Mesothelial cell of epicardium (in vitro differentiated cells): ENCODE measurements at places on chromosomes 4 and X.

GRCh38 chrX:103187953-103188475 lies 26.9 kb upstream of the BEX4 start:
- no peaks in the 10 kb centered on the region for H3K36me3 ChIP-seq
- no peak for DNase-seq
- H3K4me3 ChIP-seq, result no peak overlapping the region

GRCh38 chrX:43456063-43456462 lies 200.0 kb upstream of the MAOA start:
- H3K4me3 ChIP-seq, result no peak overlapping the region
- no peaks in the 10 kb centered on the region for H3K4me1 ChIP-seq
- H3K27ac ChIP-seq, result no peak overlapping the region
- peaks cover 3% of the 10 kb centered on the region for H3K36me3 ChIP-seq
- no peaks in the 10 kb centered on the region for H3K27me3 ChIP-seq
- no peak for DNase-seq

- no peak overlapping the region for H3K27ac ChIP-seq
- H3K4me1 ChIP-seq, result peaks cover 4% of the 10 kb centered on the region
- H3K27me3 ChIP-seq, result no peaks in the 10 kb centered on the region
- peaks cover 3% of the 10 kb centered on the region for H3K36me3 ChIP-seq
- H3K4me3 ChIP-seq, result no peak overlapping the region
- DNase-seq, result no peak
These were observed 45.8 kb downstream of the SLC39A8 start for GRCh38 chr4:102299354-102300107.

DNA sequence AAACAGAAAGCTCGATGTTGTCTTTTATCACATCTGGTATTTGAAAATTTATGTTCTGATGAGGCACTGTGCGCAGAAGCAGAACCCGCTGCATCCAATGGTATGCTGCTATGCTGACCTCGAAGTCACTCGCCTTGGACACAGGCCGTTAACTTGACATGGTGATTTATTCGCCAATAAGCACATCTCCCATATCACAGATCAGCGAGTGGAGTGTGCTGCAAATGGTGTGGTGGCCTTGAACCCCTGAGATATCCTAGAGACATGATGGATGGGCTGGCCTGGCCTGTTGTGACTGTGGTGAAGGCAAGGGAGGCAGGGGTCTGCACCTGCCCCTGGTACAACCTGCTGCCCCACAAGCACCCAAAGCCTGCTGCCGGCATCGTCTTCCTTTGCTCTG lies 175.4 kb upstream of the FRG1 start:
- no peak for DNase-seq
- H3K27ac ChIP-seq, result no peak overlapping the region
- H3K27me3 ChIP-seq, result no peaks in the 10 kb centered on the region
- no peak overlapping the region for H3K4me3 ChIP-seq
- H3K36me3 ChIP-seq, result peaks cover 2% of the 10 kb centered on the region

- H3K4me1 ChIP-seq, result peaks cover 9% of the 10 kb centered on the region
- H3K27ac ChIP-seq, result no peak overlapping the region
- no peak for DNase-seq
- H3K4me3 ChIP-seq, result no peak overlapping the region
These were observed 671.7 kb upstream of the NR3C2 start for GRCh38 chr4:149113804-149114430.

DNA sequence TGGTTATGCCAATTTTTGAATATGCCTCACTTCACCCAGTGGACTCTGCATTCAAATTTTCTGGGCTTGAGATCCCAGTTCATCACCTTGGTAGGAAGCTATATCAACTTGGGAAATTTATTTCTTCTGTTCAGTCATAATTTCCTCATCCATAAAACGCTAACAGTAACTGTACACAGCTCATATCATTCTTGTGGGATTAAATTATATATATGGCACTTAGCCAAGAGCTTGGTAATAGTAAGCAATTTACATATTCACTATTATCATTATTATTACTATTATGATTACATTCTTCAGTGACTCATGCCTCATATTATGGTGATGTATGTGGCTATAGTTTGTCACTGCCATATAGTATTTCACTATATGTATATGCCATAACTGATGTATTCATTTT lies 177.6 kb downstream of the CPE start:
- H3K27ac ChIP-seq, result no peak overlapping the region
- no peaks in the 10 kb centered on the region for H3K36me3 ChIP-seq
- peaks cover 4% of the 10 kb centered on the region for H3K4me1 ChIP-seq
- H3K27me3 ChIP-seq, result no peaks in the 10 kb centered on the region
- no peak for DNase-seq

DNA sequence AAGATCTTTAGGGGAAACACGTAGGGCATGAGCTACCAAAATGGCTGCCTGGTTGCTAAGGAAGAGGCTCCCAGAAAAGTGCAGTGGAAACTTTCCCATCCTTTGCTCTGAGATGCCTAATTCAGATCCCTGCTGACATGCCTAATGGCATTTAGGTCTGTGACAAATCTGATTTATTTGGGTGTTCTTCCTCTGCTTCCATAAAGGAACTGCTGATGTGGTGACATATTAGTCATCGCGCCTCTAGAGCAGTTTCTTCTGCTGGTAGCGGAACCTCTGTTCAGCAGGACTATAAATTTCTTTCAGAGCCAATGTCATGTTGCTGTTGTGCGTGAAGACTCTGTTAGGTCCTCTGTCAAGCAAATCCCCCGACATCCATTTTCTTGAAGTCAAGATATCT lies 310.0 kb downstream of the PDHA2 start:
- H3K4me1 ChIP-seq, result peaks cover 13% of the 10 kb centered on the region
- peak overlapping the region; percentile 42 for H3K4me3 ChIP-seq
- peak overlapping the region; percentile 64 for H3K27ac ChIP-seq

DNA sequence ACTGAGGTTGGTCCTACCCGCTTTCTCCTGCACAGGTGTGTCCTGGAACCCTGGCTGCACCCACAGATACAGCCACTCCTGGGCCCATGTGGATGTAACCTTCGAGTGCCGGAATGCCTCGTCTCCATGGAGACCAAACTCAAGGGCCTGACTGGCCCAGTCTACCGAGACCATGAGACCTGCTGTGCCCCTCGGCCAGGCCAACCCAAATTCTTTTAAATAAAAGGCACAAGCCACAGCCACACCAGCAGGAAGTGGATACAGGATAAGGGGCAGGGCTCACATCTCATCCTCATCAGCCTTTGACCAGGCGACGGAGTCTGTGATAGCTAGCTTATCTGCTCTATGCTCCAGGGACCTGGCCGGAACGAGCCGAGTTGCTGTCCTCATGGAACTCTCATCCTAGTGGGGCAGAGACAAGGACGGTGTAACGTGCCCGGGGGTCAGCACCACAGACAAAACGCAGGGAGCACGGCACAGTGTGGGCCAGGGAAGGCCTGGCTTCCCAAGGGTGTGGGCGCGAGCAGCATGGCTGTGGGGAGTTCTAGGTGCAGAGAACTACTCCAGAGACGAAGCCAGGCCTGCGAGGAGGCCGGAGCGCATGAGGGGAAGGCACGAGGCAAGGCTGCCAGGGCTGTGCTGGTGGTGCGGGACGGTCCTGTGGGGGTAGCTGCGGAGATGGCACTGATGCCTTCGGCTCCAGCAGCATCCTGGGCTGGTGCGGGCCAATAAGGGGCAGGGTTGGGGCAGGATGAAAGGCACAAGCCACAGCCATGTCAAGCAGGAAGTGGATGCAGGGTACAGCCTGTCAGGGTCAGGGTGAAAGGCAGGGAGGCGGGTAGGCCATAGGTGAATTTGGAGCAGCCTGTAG lies 22.7 kb downstream of the NOP14 start:
- no peak overlapping the region for H3K27ac ChIP-seq
- no peaks in the 10 kb centered on the region for H3K27me3 ChIP-seq
- peaks cover 22% of the 10 kb centered on the region for H3K36me3 ChIP-seq
- peak; percentile 16 for DNase-seq

DNA sequence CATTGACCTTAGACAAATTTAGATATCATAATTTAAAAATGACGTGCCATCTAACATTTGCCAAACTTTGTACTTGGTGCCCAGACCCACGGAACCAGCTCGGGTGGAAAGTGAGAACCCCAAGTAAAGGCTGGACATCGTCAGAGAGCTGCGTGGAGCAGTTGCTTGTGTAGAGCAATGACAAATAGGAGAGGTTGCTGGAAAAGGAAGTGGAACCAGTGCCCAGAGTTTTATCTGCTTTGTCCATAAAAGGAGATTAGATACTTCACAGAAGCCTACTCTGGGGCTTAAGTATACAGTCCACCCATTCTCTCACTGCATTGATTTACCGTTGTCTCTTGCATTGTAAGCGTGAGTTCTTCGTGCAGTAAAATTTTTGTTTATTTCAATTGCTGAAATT lies 5.4 kb upstream of the TBC1D1 start:
- no peak for DNase-seq
- peaks cover 63% of the 10 kb centered on the region for H3K27me3 ChIP-seq
- no peaks in the 10 kb centered on the region for H3K36me3 ChIP-seq
- no peak overlapping the region for H3K27ac ChIP-seq

GRCh38 chr4:42786350-42787078 lies 106.0 kb upstream of the GRXCR1 start:
- no peak overlapping the region for H3K27ac ChIP-seq
- no peaks in the 10 kb centered on the region for H3K4me1 ChIP-seq
- DNase-seq, result no peak
- no peaks in the 10 kb centered on the region for H3K36me3 ChIP-seq
- H3K4me3 ChIP-seq, result no peak overlapping the region

- H3K4me1 ChIP-seq, result peaks cover 25% of the 10 kb centered on the region
- H3K27me3 ChIP-seq, result no peaks in the 10 kb centered on the region
- H3K36me3 ChIP-seq, result no peaks in the 10 kb centered on the region
- DNase-seq, result no peak
- H3K27ac ChIP-seq, result no peak overlapping the region
These were observed 61.4 kb downstream of the AGA start for GRCh38 chr4:177380730-177381287.

DNA sequence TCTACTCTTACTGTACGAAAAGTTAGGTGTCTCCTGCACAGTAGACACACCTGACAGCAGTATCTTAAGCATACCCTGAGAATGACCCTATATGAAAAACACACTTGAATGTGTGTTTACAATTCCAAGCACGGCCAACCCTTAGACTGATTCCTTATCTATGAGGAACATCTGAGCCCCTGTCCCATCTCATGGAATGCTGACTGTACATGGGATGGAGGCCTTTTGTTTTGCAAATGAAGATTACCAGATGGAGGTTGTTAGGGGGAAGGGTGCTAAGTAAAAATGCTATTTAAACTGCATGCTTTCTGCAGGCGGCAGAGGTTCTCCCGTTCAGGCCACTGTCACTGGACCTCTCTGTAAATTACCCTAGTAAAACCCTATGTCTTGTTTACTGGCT lies 2.2 kb downstream of the PAQR3 start:
- DNase-seq, result no peak
- no peak overlapping the region for H3K27ac ChIP-seq
- H3K27me3 ChIP-seq, result peaks cover 3% of the 10 kb centered on the region

DNA sequence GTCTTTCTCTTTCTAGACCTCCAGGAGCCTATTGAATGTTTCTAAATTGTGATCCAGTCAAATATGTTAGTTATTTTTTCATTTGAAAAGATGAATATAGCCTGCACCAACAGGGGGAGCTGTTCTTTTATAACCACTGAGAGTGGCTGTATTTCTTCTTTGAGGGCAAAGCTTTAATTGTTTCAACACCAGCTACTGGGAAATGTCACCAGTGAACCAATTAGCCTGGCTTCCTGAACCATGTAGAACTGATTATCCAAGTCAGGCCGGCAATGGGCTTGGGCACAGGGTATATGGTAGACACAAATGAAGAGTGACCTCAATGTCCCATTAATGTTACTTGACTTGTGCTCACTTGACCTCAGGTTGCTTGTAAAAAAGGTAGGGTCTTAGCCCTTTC lies 4.8 kb upstream of the DAPP1 start:
- no peaks in the 10 kb centered on the region for H3K36me3 ChIP-seq
- H3K27me3 ChIP-seq, result peaks cover 3% of the 10 kb centered on the region
- DNase-seq, result no peak
- no peak overlapping the region for H3K4me3 ChIP-seq
- H3K27ac ChIP-seq, result no peak overlapping the region

DNA sequence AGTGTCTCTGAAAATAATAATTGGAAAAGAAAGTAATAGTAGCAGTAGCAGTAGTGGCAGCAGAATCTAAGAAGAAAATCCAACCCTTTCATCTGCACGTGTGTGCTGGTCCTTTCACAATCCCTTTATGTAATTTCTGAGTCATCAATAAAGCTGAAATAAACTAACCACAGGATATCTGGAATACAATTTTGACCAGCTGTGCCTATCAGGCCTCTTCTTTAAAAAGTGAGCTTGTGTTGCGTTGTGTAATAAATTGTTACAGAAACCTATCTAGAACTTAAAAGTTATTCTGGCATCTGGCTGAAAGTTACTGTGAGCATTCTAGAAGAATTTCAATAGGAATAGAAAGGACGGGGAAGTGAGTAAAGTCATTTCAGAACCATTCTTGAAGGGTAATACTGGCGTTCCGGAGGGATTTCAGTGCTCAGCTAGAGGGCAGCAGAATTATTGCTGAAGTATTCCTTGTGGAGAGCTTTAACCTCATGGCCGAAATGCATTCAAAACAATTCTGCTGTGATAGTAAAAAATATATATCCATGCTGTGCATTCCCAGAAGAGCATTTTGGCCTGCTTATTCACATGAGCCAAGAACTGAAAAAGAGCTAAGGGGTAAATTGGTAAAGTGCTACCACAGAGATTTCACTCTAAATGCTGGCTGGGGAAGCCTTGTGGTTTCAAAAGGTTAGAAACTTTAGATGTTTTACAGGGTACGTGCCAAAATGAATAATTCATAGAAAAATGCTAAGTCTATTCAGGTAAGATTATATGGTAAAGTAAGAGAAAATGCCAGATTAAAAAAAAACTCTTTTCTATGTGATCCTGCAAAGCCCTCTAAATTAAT lies 260.6 kb downstream of the NKX6-1 start:
- no peak for DNase-seq
- no peaks in the 10 kb centered on the region for H3K4me1 ChIP-seq
- H3K4me3 ChIP-seq, result no peak overlapping the region
- H3K36me3 ChIP-seq, result no peaks in the 10 kb centered on the region
- H3K27ac ChIP-seq, result no peak overlapping the region

DNA sequence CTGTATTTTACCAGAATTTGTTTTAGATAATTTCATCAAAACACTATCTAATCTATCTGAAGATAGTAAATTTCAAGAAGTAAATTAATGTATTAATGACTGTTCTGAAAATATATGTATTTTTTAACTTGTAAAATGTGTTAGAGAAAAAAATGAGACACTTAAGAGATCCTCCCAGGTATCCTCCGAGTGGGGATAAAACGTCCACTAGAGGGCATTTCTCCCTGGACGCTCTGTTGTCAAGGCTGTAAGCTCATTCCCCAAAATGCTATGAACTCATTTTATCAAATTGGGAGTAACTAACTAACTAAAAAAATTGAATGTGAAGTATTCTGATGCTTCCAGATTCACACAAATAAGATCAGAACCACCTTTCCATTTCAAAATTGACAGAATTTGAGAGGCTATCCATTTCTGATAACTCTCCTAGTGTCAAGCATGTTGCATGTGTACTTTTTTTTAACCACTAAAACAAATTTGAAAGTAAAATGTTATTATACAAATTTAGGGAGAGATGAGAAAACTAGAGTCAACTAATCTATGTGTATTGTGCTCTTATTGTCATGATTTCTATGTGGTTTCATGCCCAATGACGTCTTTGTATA lies 337.3 kb upstream of the HS3ST1 start:
- DNase-seq, result no peak
- H3K36me3 ChIP-seq, result no peaks in the 10 kb centered on the region
- H3K27me3 ChIP-seq, result no peaks in the 10 kb centered on the region
- H3K4me1 ChIP-seq, result peaks cover 8% of the 10 kb centered on the region
- H3K4me3 ChIP-seq, result no peak overlapping the region

GRCh38 chrX:45046417-45046816 lies 154.3 kb downstream of the DIPK2B start:
- H3K4me1 ChIP-seq, result no peaks in the 10 kb centered on the region
- H3K36me3 ChIP-seq, result peaks cover 16% of the 10 kb centered on the region
- H3K27me3 ChIP-seq, result no peaks in the 10 kb centered on the region
- H3K4me3 ChIP-seq, result no peak overlapping the region
